ENCODE measurements at places on chromosomes 11 and 22.

DNA sequence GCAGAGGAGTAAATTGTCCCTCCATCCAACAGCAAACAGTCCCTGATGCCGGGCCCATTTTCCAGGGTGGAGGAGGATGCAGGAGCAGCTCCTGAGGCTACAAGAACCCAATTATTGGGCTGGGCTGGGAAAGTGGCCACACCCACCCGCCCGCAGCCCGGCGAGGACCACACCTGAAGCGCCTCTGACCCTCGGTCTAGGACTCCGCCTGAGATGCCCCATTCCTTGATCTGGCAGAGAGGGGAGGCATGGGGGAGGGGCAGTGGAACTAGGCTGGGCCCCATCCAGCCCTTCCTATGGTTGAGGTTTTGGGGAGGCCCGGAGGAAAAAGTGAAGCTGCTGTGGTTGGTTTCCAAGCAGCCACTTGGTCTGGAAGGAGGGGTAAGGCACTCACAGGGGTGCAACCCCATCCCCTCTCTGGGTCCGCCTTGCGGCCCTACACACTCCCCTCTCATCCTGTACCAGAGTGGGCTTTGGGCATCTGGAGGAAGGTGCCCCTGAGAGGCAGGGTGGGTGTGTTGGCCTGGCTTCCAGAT lies 2.4 kb upstream of the LGALS1 start:
- DNase-seq: no peak

DNA sequence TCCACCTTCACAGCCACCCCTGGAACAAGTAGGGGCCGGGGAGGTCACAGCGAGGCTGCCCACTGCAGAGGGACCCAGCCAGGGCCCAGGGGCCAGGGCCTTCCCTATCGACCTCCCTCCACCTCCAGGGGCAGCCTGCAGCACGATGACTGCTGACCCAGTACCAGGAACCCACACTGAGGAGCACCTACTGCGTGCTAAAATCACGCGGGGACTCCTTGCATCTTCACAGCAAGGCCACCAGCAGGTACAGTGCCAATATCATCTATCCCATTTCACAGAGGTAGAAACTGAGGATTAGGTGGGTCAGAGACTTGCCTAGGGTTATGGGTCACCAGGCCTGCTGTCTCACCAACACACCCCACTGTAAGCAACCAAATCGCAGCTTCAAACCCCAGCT lies 14.6 kb downstream of the MACROD1 start:
- DNase-seq: no peak

DNA sequence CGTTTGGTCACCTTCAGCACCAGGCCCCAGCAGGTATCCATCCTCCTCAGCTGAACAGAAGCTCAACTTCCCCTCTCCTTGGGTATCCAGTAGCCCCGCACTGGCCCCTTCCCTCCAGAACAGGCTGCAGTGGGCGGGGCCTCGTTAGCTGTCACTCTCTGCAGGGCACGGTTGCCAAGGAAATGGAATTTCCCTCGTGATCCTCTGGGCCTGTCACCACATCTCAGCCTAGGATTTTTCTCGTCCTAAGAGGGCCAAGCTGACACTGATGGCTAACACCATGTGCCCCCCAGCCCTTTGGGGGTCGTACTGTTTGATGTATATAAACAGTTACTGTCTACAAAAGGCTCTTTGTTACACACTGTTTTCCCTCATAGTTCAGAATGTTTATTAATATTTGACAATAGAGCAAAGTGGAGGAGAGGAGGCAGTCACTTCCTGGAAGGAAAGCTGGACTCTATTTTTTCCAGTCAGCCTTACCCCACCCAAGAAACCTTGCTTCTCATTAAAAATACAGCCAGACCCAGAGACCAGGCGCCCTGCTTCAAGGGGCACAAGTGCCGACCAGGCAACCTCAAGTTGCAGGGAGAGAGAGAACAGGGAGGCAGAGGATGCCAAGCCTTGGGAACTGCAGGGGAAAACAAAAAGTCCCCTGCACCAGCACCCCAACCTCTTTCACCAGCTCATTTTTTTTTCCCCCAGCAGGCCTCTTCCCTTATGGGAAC lies 44.5 kb downstream of the FEZ1 start:
- no peak for DNase-seq

- DNase-seq: no peak
Measured at GRCh38 chr11:1293619-1294015, 15.8 kb downstream of the TOLLIP start.

DNA sequence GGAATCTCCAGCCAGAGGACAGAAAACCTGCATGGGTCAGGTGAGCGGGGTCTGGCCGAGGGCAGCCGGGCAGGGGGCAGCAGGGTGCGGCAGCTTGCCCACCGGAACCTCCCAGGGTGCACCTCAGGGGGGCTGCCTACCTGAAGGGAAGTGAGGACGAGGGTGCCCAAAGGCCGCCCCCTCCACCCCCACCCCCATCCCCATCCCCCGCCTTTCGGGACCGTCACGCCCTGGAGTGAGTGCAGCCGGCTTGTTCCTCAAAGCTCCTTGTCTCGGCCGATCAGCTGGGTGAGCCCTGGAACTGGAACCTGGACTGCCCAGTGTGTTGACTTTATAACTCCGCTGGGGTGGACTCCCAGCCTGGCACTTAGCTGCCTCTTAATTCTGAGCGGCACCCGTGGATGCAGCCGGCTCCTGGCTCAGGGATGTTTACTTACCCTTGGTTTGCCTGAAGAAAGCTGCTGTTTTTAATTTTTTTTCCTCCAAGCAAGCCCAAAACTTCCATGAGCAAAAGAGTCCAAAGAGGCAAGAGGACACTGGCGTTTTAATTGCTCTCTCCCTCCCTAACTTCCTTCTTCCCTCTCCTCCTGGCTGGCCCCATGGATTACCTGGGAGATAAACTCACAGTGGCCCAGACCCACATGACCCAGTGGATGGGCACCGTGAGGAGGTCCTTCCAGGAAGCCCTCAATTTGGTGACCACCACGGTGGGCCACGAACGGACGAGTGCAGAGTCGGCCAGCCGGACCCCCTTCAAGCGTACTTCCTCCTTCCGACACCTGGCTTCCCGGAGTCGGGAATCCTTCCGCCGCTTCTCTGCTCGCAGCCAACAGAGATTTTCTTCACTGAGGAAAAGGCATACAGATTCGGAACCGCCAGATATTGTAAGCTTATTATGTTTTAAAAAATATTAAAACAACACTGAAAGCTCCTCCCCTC lies 87.8 kb upstream of the CRYBB3 start:
- DNase-seq: no peak

DNA sequence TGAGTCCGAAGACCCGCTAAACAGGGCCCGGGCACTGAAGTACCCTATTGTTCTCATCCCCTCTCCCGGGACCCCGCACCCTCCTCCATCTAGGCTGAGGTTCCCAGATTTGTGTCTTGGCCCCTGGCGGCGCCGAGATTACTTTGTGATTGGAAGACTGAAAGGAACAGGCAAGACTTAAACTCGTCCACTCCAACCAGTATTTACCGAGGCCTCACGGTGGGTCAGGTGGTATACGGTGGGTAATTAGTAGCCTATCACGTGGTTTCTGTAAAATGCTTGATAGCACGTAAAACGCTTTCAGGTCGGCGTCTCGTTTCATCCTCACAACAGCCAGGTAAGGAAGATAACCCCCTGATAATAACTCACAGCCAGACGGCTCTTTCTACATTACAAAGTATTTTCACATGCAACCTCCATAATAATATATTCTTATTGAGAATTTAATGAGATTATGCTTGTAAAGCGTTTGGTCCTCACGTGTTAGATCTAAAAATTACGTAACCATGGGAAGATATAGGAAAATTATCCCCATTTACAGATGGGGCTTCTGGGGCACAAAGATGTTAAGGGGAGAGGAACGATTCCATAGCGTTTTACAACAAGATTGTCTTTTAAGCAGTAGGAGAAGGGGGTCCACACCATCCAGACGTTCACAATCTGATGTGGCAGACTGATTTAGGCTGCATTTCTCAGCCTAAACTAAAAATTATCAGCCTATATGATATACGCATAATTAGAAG lies 642 bp upstream of the PIK3C2A start:
- DNase-seq: peak; percentile 43

DNA sequence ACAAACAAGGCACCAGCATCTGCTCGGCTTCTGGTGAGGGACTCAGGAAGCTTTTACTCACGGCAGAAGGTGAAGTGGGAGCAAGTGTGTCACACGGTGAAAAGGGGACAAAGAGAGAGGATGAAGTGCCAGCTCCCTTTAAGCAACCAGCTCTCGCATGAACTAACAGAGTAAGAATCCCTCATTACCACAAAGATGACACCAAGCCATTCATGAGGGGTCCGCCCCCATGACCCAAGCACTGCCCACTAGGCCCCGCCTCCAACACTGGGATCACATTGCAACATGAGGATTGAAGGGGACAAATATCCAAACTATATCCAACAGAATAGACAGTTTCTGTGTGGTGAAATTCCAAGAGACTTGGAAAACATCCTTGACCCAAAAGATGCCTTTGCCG lies 198.2 kb upstream of the POU2AF2 start:
- DNase-seq: no peak

- DNase-seq: no peak
Measured at GRCh38 chr11:889687-890475, 20.7 kb downstream of the CHID1 start.

GRCh38 chr11:41508121-41508520 lies 48.7 kb upstream of the LRRC4C start:
- no peak for DNase-seq

DNA sequence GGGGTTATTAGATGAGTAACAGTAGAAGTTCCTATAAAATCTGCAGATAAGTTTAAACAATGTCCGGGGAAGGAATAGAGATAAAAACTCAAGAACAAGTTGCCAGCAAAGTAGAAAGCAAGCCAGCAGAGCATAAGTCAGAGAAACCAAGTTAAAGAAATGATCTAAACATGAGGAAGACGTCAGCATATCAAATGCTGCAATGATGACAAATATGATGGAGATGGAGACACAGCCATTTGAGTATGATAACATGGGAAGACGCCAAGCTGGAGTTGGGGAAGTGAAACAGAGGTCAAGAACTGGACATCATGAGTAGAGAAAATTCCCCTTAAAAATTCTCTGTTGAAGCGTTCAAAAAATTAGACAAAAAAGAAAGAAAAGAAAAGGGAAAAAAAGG lies 571.5 kb downstream of the CNTN5 start:
- DNase-seq: no peak

GRCh38 chr22:44721213-44721612 lies 19.2 kb downstream of the PRR5 start:
- DNase-seq: no peak

- DNase-seq: no peak
Measured at GRCh38 chr11:23564370-23564769, 704.1 kb upstream of the CCDC179 start.

GRCh38 chr11:72825661-72826060 lies 11.4 kb downstream of the ATG16L2 start:
- DNase-seq: no peak

DNA sequence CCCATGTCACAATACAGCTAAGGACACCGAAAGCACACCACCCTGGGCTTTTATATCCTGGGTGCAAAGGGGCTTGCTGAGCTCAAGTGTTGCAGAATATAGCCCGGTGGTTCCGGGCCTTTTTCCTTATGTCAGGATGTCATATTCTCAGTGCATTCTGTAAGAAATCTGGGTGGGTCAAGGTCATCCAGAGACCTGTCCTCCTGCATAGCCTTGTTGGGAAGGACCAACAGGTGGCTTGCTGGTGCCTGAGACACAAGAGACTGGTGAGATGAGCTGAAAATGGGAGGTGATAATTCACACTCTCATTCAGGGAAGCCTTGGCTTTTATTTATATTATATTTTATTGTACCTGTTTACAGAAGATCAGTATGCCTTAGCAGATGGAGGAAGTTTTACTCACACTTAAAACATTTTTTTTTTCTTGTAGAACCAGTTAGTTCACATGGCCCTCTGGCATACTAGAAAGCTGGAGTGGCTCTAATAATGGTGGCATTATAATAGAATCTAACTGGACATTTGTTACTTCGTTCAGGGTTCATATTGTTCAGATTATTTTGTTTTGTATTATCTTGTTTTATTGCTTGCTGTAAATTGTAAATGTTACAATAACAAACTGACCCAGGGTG lies 14.6 kb upstream of the TMEM123 start:
- DNase-seq: no peak

DNA sequence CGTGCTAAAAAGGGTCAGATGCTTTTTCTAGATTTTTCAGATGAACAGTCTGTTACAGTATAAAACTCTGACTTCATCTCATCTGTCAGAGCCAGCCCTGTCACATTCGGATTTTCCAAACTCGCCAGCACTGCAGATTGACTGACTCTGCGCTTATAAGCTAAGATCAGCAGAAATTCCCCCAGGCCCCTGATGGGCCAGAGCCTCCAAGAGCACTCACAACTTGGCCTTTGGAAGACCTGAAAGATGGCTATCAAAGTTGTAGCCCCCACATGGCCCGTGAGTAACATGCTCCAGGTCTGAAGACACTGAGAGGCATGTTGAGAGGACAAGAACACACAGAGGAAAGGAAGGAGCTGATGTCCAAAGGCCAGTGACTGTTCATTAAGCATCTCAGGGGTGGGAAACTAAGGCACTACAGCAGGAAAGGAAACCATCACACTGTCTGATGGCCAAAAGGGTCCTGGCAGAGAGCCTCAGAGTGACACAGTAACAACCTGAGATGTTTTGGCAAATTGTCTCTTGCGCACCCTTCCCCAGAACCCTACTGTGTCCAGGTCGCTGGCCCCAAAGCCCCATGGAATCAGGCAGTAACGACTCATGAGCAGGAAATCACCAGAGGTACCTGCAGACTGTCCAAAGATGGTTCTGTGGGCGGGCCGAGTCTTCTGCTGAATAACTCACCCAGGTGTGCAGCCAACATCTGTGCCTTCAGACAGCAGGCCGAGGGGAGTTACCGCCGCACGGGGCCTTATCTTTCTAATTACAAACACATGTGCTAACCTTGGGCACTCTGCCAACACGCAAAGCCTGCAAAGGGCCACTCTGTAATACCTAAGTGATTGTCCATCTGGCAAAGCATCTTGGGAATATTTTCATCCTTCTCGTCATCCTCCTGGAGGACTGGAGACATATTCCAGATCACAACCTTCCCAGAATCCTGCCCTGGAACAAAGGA lies 23.6 kb downstream of the HIRA start:
- DNase-seq: no peak

GRCh38 chr11:61011950-61012736 lies 40.7 kb downstream of the CD6 start:
- no peak for DNase-seq

DNA sequence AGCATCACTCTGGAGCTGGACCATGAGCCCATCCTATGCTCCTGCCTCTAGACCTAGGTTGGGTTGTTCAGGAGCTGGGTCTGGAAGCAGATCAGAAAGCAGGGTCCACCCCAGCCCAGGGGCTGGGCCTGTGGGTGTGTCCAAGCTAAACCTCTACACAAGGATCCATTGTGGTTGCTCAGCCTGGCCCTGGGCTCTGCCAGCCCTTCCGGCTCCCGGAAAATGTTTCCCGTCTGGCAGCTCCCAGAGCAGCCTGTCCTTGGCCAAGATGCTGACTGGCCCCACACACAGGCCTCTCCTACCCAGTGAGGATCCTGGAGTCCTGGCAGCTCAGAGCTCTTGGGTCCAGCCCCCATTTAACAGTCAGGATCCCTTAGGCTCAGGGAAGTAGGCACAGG lies 35.3 kb upstream of the FCHSD2 start:
- no peak for DNase-seq

DNA sequence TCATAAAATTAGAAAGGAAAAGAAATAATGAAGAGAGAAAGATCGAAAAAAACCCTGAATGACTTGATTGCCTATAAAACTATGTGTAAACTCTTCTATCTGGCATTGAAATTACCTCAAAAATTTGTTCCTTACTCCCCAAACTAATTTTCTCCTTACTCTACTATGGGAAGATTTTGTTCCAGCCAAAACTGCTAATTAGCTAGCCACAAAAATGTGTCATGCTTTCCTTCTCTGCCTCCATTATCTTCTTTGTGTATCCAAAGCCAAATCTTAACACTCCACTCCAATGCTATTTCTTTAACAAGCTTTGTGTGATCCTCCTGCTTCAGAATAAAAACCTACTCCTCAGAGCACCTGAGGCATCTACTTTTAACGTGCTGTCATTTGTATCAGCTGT lies 831.2 kb downstream of the METTL15 start:
- DNase-seq: no peak
